ENCODE measurements at places on chromosomes 3 and 15.

GRCh38 chr15:31336593-31337295 is 10.1 kb downstream of the KLF13 start:
- DNase-seq, result no peak

GRCh38 chr3:30641416-30642251 is 35.2 kb downstream of the TGFBR2 start:
- DNase-seq, result no peak

- no peak for DNase-seq
Measured at GRCh38 chr15:78104119-78104479, 11.7 kb downstream of the SH2D7 start.

DNA sequence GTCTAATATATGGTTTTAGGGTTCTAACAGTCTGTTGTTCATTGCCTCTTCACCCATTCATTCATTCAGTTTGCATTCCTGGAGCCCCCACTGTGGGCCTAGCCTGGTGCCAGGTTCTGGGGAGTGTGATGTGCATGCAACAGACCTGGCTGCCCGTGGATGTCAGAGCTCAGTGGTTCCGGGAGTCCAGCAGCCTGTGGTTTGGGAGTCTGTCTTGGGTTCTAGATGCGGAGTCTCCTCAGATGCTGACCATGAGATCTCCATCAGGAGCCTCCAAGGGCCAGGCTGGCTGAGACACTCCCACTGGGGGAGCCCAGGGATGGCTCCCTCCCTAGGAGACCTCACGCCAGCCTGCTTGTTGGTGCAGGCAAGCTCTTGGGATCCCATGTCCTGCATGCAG is 92.1 kb upstream of the SEC13 start:
- DNase-seq, result no peak

GRCh38 chr3:146177519-146177918 is 16.5 kb upstream of the PLOD2 start:
- no peak for DNase-seq
